ENCODE measurements at places on chromosomes 2 and 18.

GRCh38 chr2:43075054-43075593, 151.3 kb downstream of the ZFP36L2 start:
- peak; percentile 71 for DNase-seq

GRCh38 chr2:106828119-106828518, 57.8 kb downstream of the ST6GAL2 start:
- DNase-seq: no peak

DNA sequence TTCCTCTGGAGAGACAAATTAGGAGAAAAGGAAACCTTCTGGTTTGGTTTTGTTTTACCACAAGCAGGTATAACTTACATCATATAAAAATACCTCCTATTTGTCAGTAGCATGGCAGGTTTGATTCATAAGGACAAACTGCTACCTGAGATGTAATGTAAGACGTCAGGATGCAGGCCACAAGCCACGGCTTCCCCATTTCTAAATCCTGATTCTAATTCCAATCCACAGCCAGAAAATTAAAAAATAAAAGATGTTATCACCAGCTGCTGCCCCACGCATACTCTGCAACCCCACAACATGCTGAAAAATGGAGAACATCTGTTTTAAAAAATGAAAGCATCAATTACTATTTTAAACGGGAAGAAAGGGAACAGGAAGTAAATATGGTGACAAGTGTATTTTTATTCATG, 197.6 kb downstream of the BCL11A start:
- no peak for DNase-seq

GRCh38 chr2:67295406-67295805, 101.7 kb upstream of the ETAA1 start:
- no peak for DNase-seq

DNA sequence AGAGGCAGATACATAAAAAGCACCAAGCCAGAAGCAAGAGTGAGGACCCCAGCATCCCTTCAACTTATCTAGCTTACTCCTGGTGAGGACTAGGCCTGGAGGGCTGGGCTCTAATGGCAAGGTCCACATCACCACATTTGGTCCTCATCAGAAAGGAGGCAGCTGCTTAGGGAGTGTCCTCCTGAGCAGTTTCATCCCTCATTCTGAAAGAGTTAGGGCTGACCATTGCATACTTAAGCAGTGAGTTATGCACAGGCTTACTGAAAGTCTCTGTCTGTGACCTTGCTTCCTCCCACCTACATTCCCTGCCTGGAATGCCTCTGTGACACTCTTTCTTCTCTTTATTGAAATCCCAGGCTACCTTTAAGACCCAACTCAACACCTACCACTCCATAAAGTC, 301.8 kb upstream of the ACVR2A start:
- DNase-seq: no peak

GRCh38 chr2:159065313-159065712, 96.9 kb downstream of the TANC1 start:
- DNase-seq: no peak

DNA sequence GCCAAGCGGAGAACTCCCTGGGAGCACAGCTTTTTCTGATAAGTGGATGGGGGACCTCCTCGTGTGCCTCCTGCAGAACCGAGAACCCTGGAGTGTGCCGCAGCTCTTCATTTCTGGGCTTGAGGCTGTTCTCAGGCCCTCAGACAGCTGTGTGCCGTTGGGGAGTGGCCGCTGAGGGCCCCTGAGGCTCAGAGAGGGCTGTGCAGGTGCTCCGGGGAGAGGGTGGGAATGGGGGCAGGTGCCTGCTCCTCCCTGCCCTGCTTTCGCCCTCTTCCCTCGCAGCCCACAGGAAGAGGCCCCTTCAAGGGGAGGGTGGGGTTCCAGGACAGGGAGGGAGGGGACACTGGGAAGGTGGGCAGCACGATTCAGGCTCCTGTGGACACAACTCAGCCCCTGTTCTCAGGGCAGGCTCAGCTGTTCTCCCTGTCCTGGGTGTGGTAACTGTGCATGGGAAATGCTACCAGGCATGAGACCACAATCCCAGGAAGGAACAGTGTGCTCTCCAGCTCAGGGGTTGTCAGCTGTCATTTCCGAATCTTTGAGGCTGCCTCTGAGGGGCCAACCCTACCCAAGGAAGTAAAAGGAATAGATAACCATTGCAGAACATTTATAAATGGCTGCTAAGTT, 11.3 kb downstream of the LCT start:
- no peak for DNase-seq

DNA sequence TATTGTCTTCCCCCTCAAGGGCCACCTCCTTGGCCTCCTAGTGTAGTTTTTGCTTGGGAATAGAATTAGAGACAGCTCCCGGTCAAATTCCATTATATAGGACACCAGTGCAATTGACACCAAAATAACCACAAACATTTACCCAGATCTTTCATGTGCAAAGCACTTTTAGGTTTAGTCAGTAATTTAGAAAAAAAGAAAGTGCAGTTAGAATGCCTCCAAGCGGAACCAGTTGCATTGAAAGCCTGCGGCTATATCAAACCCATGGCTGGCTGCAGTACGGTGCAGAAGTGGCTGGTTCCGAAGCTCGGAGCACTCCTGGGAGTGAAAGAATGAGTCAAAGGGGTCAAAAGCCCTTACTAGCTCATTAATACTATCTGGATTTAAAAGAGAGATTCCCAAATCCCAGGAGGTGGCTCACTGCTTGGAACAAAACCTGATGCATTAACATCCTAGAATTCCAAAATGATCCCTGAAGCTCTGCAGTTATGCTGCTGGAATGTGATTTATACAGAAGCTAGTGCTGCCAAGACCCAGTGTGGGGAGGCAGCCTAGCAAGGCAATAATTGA, 432.2 kb upstream of the KLHL29 start:
- no peak for DNase-seq

- no peak for DNase-seq
Measured at GRCh38 chr2:96927405-96928171, 57.7 kb upstream of the SEMA4C start.

- DNase-seq: no peak
Measured at GRCh38 chr2:135898234-135898786, 22.1 kb upstream of the MCM6 start.

- no peak for DNase-seq
Measured at GRCh38 chr2:217905896-217906295, 96.9 kb downstream of the TNS1 start.

DNA sequence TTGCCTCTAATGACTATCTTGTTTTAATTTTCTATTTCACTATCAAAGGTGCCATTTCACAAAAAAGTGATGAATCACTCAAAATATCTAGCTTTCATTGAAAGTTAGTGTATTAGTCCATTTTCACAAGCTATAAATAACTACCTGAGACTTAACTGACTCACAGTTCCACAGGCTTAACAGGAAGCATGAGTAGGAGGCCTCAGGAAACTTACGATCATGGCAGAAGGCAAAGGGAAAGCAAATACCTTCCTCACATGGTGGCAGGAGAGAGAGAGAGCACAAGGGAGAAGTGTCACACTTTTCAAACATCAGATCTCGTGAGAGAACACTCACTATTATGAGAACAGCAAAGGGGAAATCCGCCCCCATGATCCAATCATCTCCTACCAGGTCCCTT, 1220.4 kb upstream of the ZEB2 start:
- DNase-seq: no peak

DNA sequence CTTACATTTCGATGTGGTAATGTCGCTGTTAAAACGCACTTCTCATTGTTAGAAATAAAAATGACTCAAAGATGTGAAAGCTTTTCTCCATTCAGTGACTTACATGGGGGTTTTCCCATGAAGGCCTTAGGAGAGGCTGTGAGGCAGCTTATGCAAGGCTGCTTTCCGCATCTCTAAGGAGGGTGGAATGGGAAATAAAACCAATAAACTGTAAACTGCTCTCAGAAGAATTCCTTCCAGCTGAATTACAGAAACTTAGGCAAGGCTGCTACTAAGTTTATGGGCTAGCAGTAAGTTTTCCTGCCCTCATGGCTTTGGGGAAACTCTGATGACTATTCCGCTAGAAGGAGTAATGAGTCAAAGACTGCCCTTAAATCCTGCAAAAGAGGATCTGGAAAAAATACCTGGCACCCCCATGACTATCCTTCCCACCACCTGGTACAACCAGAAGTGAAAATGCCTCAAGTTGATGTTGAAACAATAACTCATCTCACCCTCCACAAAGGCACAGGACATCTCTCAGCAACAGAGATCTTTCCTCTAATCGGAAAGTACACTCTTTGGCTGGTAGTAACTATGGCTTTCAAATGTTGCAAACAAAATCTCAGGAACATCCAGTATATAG, 97.7 kb upstream of the SMAD7 start:
- no peak for DNase-seq

GRCh38 chr18:9946831-9947230, 33.0 kb downstream of the VAPA start:
- no peak for DNase-seq

DNA sequence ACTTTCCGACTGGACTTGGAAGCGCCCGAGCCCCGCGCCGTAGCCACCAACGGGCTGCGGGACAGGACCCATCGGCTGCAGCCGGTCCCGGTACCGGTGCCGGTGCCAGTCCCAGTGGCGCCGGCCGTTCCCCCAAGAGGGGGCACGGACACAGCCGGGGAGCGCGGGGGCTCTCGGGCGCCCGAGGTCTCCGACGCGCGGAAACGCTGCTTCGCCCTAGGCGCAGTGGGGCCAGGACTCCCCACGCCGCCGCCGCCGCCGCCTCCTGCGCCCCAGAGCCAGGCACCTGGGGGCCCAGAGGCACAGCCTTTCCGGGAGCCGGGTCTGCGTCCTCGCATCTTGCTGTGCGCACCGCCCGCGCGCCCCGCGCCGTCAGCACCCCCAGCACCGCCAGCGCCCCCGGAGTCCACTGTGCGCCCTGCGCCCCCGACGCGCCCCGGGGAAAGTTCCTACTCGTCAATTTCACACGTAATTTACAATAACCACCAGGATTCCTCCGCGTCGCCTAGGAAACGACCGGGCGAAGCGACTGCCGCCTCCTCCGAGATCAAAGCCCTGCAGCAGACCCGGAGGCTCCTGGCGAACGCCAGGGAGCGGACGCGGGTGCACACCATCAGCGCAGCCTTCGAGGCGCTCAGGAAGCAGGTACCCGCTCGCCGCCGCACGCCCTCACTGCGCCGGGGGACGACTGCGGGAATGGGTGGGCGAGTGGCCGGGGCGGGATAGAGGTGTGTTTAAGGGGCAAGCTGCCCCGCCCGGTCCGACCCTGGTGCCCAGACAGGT, 713 bp downstream of the ATOH8 start:
- DNase-seq: no peak

DNA sequence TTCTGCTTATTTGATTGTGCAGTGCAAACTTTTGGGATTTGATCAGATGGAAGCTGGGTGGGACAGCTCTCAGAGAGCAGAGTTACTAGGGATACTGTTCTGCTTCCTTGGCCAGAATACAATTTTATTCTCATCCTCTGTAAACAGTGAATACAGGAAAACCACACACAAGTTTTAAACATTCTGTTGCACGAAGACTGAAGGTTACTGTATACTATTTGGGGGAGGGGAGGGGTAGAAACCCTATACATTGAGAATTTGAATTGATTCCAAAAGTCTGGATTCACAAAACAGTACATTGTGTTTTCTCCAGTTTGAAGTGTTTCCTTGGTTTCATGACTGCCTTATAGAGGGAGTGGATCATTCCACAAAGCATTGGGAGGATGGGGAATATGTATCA, 149.9 kb downstream of the SETBP1 start:
- no peak for DNase-seq

DNA sequence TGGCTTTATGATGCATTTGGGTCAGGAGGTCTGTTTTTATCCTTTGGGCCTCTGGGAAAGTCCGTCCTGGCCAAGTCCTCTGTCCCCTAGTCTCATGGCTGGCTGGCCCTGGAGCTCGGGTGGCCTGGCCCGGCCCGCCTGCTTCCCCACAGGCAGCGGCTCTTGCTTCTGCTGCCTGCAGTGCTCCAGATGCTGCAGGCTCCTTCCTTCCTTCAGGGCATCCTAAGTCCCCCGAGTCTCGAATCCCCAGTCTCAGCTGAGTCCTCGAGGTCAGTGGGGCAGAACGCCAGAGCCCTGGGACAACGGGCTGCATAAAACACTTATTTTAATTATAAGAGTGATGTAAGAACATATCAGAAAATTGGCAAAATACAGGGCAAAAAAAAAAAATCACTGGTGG, 71.2 kb downstream of the HPCAL1 start:
- DNase-seq: no peak
